K562 (cell line): ENCODE measurements at places on chromosomes 11 and 22. TPM values are rescaled to one million over a fixed set of nuclear protein-coding genes. Genes with fewer than 3 reads are reported as not detected.

Gene NXPE2
- total RNA-seq = 0.13 TPM in 1 of 2 replicates, not detected in the other

Gene ME3
- not detected in 2 replicates for total RNA-seq

DNA sequence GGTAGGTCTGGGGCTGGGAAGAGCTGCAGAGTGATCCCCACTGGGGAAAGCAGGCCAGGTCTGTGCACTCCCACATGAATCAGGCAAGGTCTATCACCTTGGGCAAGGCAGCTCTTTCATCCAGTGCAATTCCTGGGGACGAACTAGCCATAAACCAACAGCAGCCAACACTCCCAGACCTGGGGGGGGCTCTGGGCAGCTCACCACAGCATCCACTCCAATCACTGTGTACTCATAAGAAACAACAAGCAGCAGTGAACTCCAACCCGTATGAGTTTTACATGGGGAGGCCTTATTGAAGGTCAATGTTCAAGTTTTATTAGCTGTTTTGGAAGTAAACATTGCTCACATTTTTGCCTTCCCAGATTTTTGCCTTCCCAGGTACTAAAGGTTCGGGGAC is 157.4 kb upstream of the NAV2 start:
- H3K27me3 ChIP-seq = peaks cover 5% of the 10 kb centered on the region
- no peaks in the 10 kb centered on the region for H3K36me3 ChIP-seq
- H3K4me3 ChIP-seq = no peak overlapping the region
- DNase-seq = no peak
- no peaks in the 10 kb centered on the region for H3K4me1 ChIP-seq
- H3K27ac ChIP-seq = no peak overlapping the region

DNA sequence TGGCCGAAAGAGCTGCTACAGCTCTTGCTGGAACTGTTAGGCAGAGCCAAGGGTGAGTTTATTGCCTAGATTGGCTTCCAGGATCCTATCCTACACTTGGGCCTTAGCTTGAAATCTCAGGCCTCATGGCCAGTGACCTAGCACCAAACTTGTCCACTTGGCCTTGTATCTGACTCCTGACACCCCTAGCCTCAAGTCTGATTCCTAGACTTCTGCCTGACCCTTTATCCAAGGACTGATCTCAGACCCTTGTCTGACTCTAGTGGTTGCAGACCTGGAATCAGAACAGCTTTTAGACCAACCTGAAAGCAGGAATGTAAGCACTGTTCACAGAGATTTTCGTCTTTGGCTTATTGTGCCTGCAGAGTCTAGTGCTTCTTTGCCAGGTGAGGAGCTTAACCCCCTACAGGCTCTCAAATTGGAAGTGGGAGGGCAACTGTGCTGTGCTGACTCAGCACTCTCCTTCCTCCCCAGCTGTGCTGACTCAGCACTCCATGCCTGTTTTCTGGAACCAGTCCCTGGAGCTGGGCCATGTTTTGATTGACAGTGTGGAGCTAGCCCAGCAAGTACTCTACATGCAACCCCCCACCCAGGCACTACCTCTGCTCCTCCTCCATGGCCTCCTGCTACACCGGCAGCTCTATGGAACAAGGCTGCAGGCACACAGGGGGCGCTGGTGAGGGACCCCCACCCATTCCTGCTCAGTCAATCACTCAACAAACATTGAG is 35.1 kb downstream of the RRP8 start:
- H3K4me3 ChIP-seq = no peak overlapping the region
- DNase-seq = peak; percentile 86
- H3K36me3 ChIP-seq = no peaks in the 10 kb centered on the region
- H3K27me3 ChIP-seq = no peaks in the 10 kb centered on the region
- H3K27ac ChIP-seq = peak overlapping the region; percentile 61

GRCh38 chr11:76277298-76278175 is 71.2 kb upstream of the WNT11 start:
- H3K4me1 ChIP-seq = peaks cover 21% of the 10 kb centered on the region
- H3K27me3 ChIP-seq = peaks cover 83% of the 10 kb centered on the region
- no peak for DNase-seq
